Neuronal stem cell (in vitro differentiated cells): ENCODE measurements at places on chromosomes 4 and X.

DNA sequence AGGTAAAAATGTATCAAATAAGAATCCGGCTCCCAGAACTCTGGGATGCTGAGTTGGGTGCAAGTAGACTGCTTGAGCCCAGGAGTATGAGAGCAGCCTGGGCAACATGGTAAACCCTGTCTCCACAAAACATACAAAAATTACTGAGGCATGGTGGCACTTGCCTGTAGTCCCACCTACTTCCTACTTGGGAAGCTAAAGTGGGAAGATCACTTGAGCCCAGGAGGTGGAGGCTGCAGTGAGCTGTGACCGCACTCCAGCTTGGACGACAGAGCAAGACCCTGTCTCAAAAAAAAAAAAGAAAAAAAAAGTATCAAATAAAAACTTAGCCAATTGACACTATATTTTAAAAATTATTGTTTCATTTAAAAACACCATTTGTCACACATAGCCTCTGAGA is 84.4 kb downstream of the FBXW7 start:
- DNase-seq, result no peak

- DNase-seq, result no peak
Measured at GRCh38 chr4:53547983-53548382, 43.3 kb downstream of the LNX1 start.

DNA sequence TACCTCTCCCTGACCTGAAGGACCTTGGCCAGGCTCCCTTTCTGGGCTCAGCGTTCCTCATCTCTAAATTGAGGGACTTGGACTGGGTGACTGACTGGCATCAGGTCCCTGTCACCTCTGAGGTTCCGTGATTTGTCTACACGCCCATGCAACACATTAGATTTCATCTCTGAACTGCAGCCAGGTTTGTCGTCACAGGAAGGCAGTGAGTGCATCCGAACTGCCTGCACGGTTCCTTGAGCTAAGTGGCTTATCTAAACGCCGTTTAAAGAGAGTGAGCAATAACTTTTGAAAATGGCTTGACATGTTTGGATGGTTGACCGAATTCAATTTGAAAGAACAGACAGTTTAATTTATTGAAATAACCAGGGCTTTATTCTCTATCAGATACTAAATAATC is 70.1 kb downstream of the PCYT1B start:
- no peak for DNase-seq

DNA sequence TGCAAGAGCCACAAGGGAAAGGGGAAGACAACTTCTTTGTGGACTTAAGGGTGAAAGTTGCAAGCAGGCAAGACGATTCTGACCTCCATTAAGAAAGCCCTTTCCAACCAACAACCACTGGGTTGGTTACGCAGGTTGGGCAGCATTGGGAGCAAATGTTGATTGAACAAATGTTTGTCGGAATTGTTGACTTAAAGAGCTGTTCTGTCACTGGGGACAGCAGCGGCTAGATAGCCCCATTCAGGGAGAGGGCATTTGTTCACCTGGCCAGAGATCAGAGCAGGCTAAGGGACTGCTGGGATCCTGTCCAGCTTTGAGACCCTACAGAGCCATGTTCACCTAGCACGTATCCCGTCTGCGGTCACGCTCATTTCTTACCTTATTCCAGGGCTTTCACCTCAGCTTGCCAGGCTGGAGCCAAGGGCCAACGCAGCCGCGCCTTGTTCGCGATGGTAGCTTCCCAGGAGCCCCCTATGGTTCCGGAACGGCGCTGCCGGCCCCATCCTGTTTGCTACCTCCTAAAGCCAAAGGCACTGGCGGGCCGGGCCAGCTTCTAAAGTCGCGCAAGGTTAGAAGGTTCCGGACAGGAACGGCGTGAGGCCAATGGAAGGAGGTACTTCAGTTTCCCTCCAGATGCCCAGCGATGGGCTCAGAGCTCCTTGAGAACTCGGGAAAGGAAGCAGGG is 24.6 kb downstream of the F9 start:
- DNase-seq, result no peak

DNA sequence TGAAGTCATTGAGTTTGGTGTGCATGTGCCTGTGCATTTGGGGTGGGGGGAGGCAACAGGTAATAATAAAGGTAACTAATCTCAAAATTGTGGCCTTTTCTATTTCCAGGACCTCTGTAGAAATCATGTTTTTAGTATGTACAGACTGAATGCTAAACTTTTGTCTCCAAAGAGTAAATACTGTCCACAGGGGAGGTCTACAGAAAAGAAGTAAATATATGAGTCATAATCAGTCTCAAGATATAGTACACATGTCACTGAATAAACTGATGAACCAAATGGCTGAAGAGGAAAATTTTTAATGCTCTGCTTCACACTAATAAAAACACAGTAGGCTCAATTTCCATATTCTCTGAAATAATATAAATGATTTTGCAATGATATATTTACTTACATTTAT is 440.4 kb upstream of the ZFP42 start:
- no peak for DNase-seq

GRCh38 chr4:124863040-124863545 is 150.6 kb upstream of the ANKRD50 start:
- no peak for DNase-seq

DNA sequence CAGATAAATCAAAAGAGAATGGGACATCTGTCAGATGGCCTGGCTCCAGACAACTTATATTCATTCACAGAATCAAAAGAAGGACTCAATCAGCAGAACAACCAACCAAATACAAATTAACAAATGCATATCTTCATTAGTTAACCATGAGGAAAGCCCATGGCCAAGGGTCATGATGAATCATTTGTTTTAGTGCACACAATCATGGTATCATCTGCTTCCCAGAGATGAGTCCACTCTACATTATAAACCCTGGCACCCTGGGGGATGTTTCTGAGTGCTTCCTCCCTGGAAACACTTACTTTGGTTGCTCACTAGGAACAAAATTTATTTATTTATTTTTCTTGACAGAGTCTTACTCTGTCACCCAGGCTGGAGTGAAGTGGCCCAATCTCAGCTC is 453.3 kb upstream of the HS3ST1 start:
- DNase-seq, result no peak

DNA sequence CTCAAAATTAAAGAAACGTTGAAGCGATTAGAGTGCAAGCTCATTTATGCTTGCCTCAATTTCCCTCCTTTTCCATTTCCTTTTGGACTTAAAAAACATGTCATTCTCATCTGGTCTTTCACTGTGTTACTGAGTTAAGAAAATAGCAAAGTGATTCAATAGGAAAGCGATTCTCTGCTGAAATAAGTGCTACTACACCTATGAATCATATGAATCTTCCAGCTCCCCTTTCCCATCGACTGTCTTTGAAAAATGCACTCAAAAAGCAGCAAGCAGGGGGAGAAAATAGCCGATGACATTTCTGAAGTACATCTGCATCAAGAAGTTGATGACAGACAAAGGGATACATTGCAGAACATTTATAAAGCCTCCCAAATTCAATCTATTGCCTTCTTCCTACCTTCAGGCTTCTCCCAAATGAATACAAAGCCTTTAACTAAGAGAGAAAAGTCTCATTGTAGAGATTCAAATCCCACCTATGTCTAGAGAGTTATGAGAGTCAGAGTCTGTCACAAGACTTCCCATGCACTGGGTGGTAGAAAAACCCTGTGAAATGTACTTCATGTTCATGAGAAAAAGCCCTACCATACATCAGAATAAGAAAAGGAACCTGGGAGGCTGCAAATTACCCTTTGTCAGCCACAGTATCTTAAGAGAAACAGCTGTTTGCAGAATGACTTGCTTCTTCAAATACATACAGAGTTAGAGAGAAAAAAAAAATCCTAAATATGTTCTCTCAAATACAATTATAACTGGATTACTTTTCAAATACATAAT is 78.9 kb downstream of the MBNL3 start:
- DNase-seq, result no peak

- no peak for DNase-seq
Measured at GRCh38 chrX:72045552-72046277, 86.0 kb downstream of the RTL5 start.

DNA sequence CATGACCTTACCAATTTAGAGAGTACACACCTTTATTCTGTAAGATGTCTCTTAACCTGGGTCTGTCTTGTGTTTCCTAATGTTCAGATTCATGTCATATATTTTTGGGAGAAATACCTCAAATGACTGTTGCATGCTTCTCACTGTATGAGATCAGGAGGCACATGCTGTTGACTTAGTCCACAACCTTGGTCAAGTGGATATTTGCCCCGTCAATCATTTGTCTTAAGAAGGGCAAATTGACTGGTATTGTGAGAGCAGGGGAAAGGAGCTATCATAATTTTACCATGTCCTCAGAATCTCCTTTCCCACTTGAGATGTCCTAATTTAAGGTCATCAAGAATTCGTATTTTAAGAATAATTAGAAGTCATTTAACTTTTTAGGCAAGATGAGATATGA is 11.0 kb downstream of the NUDT9 start:
- DNase-seq, result no peak

DNA sequence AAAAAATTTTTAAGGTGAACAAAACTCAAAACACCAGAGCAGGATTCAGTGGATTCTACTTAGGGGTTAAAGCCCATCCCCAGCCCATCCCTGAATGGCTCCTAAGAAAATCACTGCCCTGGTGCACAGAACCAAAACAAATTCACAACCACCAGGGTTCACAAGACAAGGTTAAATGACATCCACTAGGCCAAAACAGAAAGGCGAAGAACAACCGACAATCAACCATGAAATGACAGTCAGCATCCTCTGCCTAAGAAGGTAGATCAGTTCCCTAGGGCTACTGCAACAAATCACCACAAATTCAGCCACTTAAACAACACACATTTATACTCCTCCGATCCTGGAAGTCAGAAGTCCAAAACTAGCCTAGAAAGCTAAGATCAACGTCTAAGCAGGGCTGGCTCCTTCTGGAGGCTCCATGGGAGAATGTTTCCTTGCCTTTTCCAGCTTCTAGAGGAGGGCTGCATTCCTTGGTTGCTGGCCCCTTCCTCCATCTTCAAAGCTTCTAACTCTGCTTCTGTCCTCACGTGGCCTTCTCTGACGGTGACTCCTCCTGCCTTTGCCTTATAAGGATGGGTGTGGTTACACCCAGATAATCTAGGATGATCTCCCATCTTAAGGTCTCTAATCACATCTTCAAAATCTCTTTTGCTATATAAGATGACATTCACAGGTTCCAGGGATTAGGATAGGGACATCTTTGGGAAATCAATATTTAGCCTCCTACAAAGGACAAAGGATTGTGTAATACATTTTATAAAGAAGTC is 1.8 kb downstream of the CCNQ start:
- DNase-seq, result no peak

GRCh38 chrX:123959281-123960063 is 2.0 kb upstream of the STAG2 start:
- peak; percentile 6 for DNase-seq

GRCh38 chr4:139887376-139887802 is 221.8 kb downstream of the MGST2 start:
- DNase-seq, result no peak

GRCh38 chrX:63281465-63281864 is 69.7 kb downstream of the SPIN4 start:
- DNase-seq, result no peak

- DNase-seq, result no peak
Measured at GRCh38 chr4:6568689-6569332, 6.2 kb upstream of the MAN2B2 start.

DNA sequence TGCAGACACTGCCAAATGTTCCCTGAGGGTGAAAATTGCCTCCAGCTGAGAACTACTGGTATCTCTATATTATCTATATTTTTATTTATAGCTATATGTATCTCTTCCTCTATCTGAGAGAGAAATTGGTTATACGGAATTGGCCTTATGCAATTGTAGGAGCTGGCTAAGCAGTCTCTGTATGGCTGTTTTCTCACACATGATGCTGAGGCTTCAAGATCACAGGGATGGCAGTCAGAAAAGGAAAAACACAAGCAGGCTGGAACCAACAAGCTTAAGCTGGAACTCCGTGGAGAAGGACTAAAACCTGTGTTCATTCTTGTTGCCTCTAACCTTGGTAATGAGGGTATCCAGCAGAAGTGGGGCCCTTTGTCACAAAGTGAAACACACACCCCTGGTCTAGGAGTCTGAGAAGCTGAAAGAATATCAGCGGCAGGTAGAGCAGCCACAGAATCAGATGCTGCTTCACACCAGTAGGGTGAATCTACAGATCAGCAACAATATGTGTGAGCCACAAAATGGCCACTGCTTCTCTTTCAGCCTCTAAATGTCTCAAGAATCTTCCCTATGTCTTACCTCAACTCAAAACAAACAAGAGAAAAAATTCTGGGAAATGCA is 166.5 kb upstream of the PPP1R2C start:
- DNase-seq, result no peak

- no peak for DNase-seq
Measured at GRCh38 chrX:108442901-108443464, 3.3 kb downstream of the COL4A5 start.

DNA sequence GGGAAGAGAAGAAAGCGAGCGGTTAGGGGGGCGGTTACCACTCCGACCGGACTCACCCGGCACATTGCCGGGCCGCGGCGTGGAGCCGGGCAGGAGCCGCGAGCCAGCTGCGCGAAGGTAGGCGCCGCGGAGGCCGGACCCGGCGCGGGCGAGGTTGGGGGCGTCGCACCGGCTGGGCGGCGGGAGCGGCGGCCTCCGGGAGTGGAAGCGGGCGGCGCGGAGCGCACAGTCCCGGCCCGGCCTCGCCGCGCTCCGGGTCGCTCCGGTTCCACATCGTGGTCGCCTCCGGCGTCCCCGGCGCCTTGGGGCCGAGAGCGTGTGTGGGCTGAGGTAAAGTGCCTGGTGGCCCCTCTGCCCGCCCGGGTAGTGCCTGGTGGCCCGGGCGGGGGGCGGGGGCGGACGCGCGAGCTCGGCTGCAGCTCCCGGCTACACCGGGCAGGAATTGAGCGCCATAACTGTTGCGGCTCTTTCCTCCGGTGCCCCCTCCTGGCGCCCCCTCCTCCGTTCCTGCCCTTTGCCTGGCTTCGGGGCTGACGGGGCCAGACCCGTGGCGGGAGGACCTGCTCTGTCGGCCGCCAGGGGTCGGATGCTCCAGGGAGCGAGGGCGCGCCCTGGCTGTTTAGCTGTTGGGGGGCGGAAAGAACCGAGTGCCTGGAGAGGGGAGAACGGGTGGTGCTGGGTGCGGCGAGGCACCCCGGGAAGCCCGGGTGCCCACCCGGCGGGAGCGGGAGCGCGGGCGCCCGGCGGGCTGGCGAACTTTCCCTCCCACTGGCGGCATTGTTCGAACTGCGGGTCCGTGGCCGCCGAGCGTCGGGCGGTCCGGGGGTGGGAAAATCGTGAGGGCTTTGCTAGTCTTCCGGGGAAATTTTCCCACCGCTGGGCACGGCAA is 626 bp downstream of the JADE3 start:
- peak; percentile 51 for DNase-seq

DNA sequence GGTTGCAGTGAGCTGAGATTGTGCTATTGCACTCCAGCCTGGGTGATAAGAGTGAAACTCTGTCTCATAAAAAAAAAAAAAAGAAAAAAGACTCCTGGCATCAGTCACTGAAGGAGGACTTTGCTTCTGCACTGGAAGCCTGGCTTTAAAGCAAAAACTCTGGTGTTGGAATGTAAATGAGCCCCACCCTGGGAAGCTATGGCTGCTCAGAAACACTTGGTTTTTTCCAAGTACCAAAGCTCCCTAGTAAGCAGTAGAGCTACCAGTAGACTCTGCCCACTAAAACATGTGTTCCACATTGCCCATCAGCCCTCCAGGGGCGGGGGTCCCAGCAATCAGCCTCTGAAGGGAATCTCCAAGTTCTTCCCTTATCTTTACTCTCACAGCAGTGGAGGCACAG is 154.4 kb downstream of the SHROOM3 start:
- DNase-seq, result no peak
